ENCODE measurements at places on chromosomes 4 and X.

DNA sequence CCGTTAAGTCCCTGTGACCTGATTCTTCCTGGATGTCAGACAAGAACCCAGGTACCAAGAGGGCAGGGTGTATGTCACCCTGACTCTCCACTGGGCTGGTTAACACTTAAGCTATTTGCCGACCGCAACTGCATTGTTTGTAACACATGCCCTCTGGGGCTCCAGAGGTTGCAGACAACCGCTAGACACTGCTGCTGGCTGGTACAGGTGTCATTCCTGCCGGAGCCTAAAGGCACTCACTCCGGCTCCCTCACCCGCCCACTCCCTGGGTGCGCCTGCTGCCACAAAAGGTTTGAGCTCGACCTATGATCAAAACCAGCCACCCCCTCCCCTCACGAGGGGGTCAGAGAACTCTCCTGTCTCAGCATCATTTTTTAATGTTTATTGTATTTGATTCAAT is 208.2 kb downstream of the FAT4 start:
- no peak for DNase-seq

- DNase-seq = no peak
Observed at GRCh38 chr4:80015407-80016189, 57.4 kb downstream of the ANTXR2 start.

DNA sequence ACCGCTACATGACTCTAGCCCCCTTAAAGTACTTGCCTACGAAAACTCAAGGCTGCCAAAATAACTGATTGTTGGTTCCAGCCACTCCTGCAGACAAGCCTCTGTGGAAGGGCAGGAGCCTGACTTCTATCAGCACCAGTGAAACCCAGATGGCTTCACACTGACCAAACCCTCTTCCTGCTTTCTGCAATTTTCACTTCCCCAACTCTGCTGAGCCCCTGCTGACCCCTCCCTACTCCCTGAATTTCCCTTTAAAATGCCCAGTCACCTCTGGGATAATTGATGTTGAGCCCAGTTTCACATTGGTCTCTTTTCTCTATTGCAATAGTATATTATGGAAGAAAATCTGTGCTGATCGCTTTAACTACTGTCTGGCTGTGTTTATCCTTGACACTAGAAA is 61.6 kb upstream of the STS start:
- DNase-seq = no peak

- no peak for DNase-seq
Observed at GRCh38 chr4:149951152-149951900, 126.9 kb upstream of the DCLK2 start.

DNA sequence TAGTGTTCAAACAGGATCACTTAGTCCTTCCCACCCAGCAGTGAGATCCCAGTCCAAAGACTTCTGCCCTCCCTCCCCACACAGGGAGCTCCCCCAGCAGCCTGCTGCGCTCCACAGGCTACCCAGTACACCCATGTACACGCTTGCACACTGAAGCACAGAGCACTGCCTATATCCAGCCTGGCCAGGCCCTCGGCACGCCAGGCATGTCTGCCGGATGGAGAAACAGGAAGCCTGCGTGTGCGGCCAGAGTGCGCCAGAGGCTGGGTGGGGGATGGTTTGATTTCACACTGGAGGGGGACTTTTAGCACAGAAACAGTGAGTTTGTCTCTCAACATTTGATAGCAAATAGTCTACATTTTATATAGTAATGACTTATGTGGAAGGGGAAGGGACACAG is 833.5 kb upstream of the IGFBP7 start:
- no peak for DNase-seq

- no peak for DNase-seq
Observed at GRCh38 chr4:69568787-69569186, 70.7 kb downstream of the UGT2A2 start.
